Islet precursor cell (in vitro differentiated cells): ENCODE measurements at places on chromosomes 3 and 15.

GRCh38 chr3:197380786-197381185 is 82.4 kb upstream of the DLG1 start:
- DNase-seq, result no peak

- DNase-seq, result peak; percentile 96
These were observed 79.4 kb downstream of the AAGAB start for GRCh38 chr15:67174864-67175573.

DNA sequence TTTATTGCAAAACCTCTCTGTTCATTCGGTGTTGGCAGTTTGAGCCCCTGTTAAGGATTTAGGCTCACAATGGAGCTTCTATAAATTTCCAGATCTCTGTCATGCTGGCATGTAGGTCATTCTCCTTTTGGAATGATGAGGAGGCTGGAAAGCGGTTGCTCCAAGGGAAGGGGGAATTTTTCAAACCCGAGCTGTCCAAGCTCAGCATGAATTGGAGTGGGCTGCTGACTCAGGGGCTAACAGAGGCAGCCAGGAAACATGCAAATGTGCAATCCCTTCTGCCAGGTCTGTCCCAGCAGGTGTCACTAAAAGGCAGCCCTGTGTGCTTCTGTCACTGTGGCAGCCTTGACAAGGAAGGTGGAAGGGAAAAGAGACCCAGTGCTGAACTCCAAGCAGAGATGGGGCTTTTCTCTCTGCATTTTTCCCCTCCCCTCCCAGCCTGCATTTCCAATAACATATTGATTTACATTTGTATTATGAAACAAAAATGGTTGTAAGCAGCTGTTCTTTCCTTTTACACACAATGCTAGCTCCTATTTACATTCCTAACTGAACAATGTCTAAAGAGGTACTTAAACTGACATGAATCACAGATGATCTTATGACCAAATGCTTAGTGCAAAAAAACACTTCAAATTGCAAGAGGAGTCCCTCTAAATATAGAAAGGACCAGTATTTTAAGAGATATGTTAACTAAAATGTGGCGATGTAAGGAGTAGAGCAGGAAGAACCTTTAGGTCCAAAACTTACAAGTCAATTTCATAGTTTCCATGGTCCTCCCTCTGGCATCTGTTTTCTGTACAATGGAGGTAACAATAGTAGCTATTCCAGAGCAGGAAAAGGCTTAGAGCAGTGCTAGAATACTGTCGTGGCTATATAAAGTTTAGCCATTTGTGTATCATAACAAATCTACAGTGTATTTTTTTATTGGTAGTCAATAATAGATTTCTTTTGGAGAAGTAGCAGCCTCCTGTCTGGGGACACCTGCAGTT is 84.5 kb upstream of the ATP10A start:
- peak; percentile 92 for DNase-seq

DNA sequence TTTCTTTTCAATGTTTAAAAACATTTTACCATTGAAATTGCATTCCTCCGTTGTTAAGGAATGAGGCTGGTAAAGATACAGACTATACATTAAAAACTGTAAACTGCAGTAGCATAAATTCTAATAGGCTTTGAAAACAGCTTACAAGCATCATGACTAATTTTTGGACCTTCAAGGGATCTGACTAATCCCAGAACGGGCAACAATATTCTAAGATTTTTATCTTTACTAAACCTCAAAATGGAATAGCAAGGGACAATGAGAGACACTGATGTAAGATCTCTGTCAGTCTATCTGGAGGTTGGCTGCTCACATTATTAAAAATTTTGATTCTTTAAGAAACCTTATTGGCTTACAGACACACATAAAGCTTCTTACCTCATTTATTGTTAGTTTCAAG is 74.7 kb downstream of the BTD start:
- no peak for DNase-seq

DNA sequence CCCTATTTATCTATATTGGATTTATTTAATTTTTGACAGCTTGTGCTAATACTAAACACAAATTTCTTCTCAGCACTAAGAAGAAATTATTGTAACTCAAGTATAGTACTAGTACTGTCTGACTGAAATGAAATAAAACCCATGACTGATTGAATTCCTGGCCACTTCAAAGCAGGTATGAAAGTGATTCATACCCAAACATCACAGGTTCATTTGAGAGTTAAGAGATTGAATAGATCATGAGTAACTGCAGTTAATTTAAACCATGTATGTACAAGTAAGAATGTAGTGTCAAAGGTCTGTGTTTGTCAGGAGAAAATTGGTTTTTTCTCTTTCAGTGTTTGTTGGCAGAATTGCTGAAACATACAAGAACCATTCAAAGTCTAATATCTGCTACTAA is 332.0 kb upstream of the GRM7 start:
- DNase-seq, result no peak

- DNase-seq, result no peak
These were observed 712.6 kb upstream of the GBE1 start for GRCh38 chr3:82473864-82474541.

- peak; percentile 53 for DNase-seq
These were observed 14.3 kb downstream of the ANP32A start for GRCh38 chr15:68806220-68807060.

DNA sequence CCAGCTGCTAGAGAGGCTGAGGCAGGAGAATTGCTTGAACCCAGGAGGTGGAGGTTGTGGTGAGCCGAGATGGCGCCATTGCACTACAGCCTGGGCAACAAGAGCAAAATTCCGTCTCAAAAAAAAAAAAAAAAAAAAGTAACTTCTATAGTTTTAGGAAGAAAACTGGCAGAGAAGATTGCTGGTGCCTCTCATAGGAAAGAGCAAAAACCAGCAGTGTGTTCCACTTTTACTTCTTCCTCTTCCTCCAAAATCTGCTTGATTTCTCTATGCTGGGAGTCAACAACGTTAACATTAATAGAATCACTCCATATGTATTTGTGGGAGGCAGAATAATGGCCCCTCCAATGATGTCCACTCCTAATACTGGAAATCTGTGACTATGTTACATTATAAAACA is 12.5 kb upstream of the NR1D2 start:
- no peak for DNase-seq

- no peak for DNase-seq
These were observed 145.4 kb upstream of the GOLIM4 start for GRCh38 chr3:168241156-168241555.

DNA sequence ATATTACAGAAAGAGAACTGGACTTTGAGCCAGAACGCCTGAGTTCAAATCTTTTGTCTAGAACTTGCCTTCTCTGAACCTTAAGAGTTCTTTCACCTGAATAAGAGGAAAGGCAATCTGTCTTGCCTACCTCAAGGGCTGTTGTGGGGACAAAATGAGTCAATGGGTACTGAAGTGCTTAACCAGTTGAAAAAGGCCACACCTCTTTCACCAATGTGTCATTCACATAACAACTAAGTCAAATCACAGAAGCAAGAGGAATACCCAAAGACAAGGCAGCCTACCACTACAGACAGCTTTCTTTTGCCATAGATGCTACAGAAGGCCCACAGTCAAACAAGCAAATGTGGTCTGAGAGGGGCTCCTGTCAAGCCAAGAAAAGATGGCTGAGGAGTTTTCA is 39.7 kb downstream of the NBEAL2 start:
- DNase-seq, result no peak

DNA sequence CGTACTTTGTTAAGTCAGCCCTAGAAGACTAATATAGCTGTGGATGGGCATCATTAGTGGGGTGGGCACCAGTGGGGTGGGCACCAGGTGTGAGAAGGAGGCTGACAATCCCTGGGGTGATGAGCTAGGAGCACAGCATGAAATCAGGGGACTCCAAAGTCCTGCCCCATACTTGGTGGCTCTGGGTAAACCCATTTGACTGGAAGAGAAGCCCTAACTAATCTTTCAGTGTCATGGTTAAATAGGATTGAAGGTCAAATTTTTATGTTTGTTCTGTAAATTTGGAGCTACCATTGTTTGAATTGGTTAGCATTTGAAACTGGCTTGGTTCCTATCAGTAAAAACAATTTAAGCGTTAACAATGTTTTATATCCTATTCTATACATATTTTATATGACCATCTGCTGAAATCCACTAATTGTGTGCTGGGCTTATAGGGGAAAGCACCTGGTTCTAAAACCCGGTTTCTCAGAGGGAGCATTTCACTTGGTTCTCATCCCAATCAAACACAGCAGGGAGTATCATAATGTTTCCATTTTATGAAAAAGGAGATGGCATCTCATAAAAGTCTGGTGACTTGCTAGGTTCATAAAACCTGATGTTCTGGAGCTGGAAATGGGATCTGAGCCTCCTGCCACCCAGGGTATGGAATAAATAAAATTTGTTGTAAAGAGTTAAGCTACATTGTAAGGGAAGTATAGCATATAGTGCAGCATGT is 87.7 kb upstream of the HACD2 start:
- DNase-seq, result no peak

GRCh38 chr15:91336687-91337086 is 236.6 kb downstream of the SV2B start:
- DNase-seq, result no peak

- DNase-seq, result no peak
These were observed 44.7 kb upstream of the LIPC start for GRCh38 chr15:58387130-58387529.

DNA sequence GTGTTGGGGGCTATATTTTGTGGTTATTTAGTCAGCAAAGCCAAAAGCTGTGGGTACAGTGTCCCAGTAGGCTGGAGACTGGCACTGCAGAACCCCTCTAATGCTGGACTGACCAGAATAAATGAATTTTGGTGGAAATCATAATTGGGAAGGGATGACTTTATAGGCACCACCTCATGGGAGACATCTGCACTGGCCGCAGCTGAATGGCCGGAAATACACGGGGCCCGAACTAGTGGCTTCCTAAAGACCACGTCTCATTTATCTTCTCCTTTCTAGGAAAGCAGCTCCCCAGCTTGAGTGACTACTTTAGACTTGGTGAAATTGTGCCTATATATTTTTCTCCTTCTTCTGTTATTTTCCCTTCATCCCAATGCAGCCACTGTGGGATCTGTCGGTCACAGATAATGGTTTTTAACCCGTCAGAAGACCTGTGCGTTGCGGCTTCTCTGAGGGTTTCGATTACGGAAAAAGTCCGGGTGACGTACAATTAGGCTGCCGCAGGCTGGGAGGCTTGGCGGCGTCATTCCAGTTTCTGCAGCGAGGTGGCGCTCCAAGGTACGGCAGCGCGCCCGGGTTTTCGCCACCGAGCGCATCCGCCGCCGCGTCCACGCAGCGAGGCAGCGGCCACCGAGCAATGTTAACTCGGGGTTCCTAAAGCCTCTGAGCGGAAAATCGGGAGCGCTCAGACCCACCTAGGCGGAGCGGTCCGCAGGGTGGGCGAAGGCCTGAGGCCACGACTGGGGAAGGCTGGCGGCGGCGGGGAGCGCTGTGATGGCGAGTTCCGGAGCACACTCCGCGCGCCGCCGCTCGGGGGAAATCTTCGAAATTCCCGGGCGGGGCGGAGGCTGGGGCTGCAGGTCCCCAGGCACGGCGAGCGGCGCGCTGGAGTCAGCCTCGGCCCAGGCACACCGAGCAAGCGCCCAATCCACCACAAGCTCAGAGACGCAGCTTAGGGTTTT is 26.3 kb downstream of the NR2F2 start:
- DNase-seq, result peak; percentile 82

- DNase-seq, result peak; percentile 48
These were observed 42.6 kb downstream of the KY start for GRCh38 chr3:134608023-134608770.

GRCh38 chr3:136239094-136239493 is 11.0 kb upstream of the PCCB start:
- no peak for DNase-seq

GRCh38 chr3:157953565-157953964 is 152.7 kb downstream of the SHOX2 start:
- no peak for DNase-seq

GRCh38 chr15:38509152-38509551 is 55.2 kb downstream of the FAM98B start:
- no peak for DNase-seq

GRCh38 chr15:72227192-72227586 is 3.8 kb downstream of the PKM start:
- DNase-seq, result peak; percentile 67

DNA sequence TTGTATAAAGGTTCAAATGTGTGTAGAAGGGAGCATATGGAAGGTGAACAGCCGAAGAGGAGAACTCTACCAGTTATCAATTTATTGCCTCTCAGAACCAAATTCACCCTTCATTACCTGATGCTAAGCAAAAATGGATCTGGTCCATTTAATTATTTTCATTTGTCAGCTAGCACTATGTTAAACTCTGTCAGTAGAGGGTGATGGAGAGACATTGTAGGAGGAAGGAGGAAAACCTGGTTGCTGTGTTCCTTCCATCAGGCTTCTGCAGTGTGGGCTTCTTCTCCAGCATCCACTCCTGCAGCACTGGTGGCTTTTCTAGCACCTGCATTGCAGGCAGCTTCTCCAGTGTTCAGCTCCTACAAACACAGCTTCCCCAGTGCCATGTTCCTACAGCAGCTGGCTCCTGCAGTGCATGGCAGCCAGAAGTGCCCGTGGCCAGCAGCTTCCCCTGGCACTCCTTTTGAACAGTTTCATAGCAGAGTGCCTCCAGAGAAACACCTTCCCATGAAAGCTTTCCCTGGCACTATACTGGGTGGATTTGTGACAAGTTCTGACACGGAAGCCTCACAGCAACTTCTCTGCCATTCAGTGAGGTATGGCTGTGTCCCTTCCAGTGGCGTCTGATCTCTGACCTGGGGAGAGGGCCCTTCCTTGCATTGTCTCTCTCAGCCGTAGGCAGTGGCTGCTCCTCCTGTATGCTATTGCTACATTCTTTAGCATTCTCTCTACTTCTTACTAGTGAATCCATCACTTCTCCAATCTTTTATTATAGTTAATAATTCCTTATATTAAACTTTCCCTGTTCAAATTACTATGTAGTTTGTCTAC is 14.6 kb upstream of the IL17RD start:
- no peak for DNase-seq

GRCh38 chr3:31567036-31567435 is 34.3 kb downstream of the STT3B start:
- DNase-seq, result peak; percentile 59

- DNase-seq, result no peak
These were observed 276.7 kb downstream of the CHL1 start for GRCh38 chr3:473033-473800.

DNA sequence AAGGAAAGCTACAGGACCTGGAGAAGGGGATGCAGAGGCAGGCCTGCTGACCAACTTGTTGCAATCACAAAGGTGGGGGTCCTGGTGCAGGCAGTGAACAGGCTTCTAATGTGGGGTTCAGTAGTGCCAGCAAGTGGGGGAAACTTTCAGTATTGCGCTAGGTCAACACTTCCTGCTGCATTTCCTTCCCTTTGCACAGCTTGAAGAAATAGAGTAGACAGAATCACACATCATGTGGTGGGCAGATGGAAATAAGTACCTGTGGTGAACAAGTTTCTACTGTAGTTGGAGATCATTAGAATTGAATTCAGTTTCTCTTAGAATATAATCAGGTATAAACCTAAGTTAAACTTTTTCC is 63.4 kb downstream of the RGMA start:
- no peak for DNase-seq

- DNase-seq, result no peak
These were observed 115.1 kb downstream of the ULK4 start for GRCh38 chr3:41846850-41847249.

- DNase-seq, result no peak
These were observed 137.1 kb downstream of the ADAMTS9 start for GRCh38 chr3:64550745-64551144.
